Bronchial smooth muscle cell (primary cell): ENCODE measurements at places on chromosomes 7 and 10. TPM values are rescaled to one million over a fixed set of nuclear protein-coding genes. Genes with fewer than 3 reads are reported as not detected.

Gene FAM131B
- 4.6 and 8.2 TPM in 2 replicates for total RNA-seq

Gene DNAJC2
- 10.0 and 15.4 TPM in 2 replicates for total RNA-seq

Gene CLCN1
- 0.09 TPM in 1 of 2 replicates, not detected in the other for total RNA-seq

Gene SNCG
- total RNA-seq, result 7.2 and 69.4 TPM in 2 replicates

Gene FANK1
- total RNA-seq, result 6.0 and 8.5 TPM in 2 replicates

Gene RET
- 0.17 and 0.32 TPM in 2 replicates for total RNA-seq

Gene EEPD1
- 7.1 and 13.0 TPM in 2 replicates for total RNA-seq

Gene ENTPD7
- 7.6 and 9.1 TPM in 2 replicates for total RNA-seq

Gene NDUFB2
- total RNA-seq, result 97.5 and 169 TPM in 2 replicates

Gene TMEM72
- total RNA-seq, result not detected in 2 replicates

Gene SCIN
- total RNA-seq, result 0.16 TPM in 1 of 2 replicates, not detected in the other

Gene CTAGE15
- 0.09 TPM in 1 of 2 replicates, not detected in the other for total RNA-seq

Gene CFAP46
- total RNA-seq, result 0.95 and 1.2 TPM in 2 replicates

Gene IL6
- 0.94 and 3.3 TPM in 2 replicates for total RNA-seq

Gene CALML5
- total RNA-seq, result 0.17 TPM in 1 of 2 replicates, not detected in the other

Gene HYAL4
- not detected in 2 replicates for total RNA-seq

Gene COL17A1
- 0.16 and 0.94 TPM in 2 replicates for total RNA-seq

Gene ANKRD1
- 0.16 and 0.43 TPM in 2 replicates for total RNA-seq

Gene TMEM196
- total RNA-seq, result not detected in 2 replicates

Gene ING3
- total RNA-seq, result 6.6 and 7.9 TPM in 2 replicates

Gene CCDC7
- total RNA-seq, result 9.9 and 18.0 TPM in 2 replicates

Gene FAM25A
- not detected in 2 replicates for total RNA-seq

Gene SORCS3
- total RNA-seq, result not detected in 2 replicates

Gene PAPOLB
- total RNA-seq, result under 0.01 TPM in 2 replicates

Gene LRIT1
- total RNA-seq, result not detected in 2 replicates

Gene CPED1
- 29.8 and 36.9 TPM in 2 replicates for total RNA-seq

Gene ACSL5
- 3.3 and 4.4 TPM in 2 replicates for total RNA-seq

Gene PAX4
- not detected in 2 replicates for total RNA-seq

Gene HOXA11
- 0.16 TPM in 1 of 2 replicates, not detected in the other for total RNA-seq

Gene SFTPA1
- total RNA-seq, result not detected in 2 replicates

Gene KCNIP2
- 0.32 and 1.3 TPM in 2 replicates for total RNA-seq

Gene RAB18
- 33.2 and 37.0 TPM in 2 replicates for total RNA-seq

Gene UPP1
- total RNA-seq, result 3.8 and 6.1 TPM in 2 replicates

Gene HHEX
- 2.8 and 7.9 TPM in 2 replicates for total RNA-seq

Gene IDI2
- 0.09 TPM in 1 of 2 replicates, not detected in the other for total RNA-seq

Gene VDAC2
- 85.5 and 98.0 TPM in 2 replicates for total RNA-seq

Gene CUZD1
- 0.43 and 0.47 TPM in 2 replicates for total RNA-seq

Gene TSPAN15
- total RNA-seq, result 2.1 TPM in 1 of 2 replicates, not detected in the other

Gene ANKRD7
- total RNA-seq, result 1.6 and 2.0 TPM in 2 replicates

Gene PIK3CG
- total RNA-seq, result not detected in 2 replicates

Gene EIF3B
- 123 and 139 TPM in 2 replicates for total RNA-seq

Gene IRF5
- total RNA-seq, result 0.32 TPM in 1 of 2 replicates, not detected in the other

Gene MEIG1
- total RNA-seq, result 0.52 TPM in 1 of 2 replicates, not detected in the other

Gene TDRD1
- total RNA-seq, result 0.16 TPM in 1 of 2 replicates, not detected in the other

Gene HOXA2
- total RNA-seq, result 0.43 and 1.3 TPM in 2 replicates

Gene C10orf90
- not detected in 2 replicates for total RNA-seq

Gene CUBN
- total RNA-seq, result 1.9 and 2.2 TPM in 2 replicates

Gene CYP26C1
- under 0.01 TPM in 2 replicates for total RNA-seq

Gene SPDYE16
- under 0.01 and 0.26 TPM in 2 replicates for total RNA-seq

Gene AGFG2
- 3.0 and 4.3 TPM in 2 replicates for total RNA-seq

Gene PLPP4
- under 0.01 and 0.60 TPM in 2 replicates for total RNA-seq
